ENCODE measurements at places on chromosomes 7 and 10.

DNA sequence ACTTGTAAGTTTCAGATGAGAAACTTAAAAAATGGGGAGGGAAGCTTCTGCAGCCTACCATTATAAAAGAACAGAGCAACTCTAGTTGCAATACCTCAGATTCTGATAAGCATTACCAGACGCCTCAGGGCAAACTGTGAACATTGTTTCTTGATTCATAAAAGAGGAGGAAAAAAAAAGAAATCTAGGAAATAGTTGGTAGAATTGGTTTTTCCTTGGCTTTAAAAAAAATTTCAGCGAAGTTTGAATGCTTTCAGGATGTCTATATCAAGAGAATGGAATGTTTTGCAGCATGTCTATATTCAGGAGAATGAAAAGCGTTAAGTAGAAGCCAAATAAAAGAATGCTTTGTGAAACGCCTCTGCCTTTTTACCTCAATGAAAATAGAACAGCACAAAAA, 17.5 kb upstream of the ANLN start:
- DNase-seq, result no peak

DNA sequence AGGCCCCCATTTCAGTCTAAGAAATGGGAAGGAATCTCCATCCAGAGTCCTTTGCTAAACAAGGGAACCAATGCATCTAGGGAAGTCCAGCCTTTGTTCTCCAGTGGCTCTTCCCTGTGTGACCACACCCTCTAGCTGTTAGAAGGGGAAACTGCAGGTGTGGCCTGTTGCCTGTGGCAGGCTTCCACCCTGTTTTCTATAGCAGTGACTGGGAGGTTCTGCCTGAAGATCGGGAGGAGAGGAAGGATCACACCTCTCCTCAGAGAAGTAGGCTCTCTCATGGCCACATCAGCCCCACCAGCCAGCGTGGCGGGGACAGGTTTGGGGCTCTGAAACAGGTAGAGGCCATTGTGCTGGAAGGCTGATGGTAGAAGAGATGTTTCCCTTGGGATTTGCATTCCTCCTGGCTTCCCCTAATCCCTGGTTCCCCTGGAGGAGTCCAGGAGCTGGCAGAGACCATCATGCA, 47.7 kb upstream of the TRIM8 start:
- no peak for DNase-seq

GRCh38 chr10:76309741-76310587, 878.5 kb downstream of the LRMDA start:
- no peak for DNase-seq

GRCh38 chr10:43980715-43981114, 332.0 kb upstream of the ZNF32 start:
- DNase-seq, result no peak
